Dermis microvascular lymphatic vessel endothelial cell (primary cell): ENCODE measurements at places on chromosomes 3 and 15.

GRCh38 chr3:66128623-66129022 lies 89.9 kb upstream of the MAGI1 start:
- DNase-seq = no peak

GRCh38 chr15:65824031-65824743 lies 32.1 kb upstream of the DENND4A start:
- DNase-seq = peak; percentile 57

- DNase-seq = no peak
Observed at GRCh38 chr3:126530171-126531050, 6.5 kb downstream of the CHST13 start.

DNA sequence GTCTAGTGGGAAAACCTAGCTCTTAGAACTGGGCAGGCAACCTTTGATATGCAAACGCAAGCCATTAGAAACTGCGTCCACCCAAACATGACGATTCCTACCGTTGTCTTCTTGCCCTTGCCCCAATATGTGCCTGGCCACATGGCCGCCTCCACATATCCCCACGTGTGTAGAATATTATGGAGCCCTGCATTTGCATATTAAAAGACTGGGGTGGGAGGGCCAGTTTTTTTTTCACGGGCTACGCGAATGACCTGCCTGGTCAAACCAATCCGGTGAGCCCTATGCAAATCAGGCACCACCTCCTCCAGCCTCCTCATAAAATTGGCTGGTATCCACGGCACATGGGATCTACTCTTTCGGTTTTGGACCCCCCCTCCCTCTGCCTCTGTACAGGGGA lies 381.0 kb upstream of the RGMA start:
- DNase-seq = no peak

GRCh38 chr15:48046813-48047438 lies 73.9 kb upstream of the SLC24A5 start:
- no peak for DNase-seq

GRCh38 chr15:75921732-75922703 lies 18.3 kb downstream of the FBXO22 start:
- DNase-seq = peak; percentile 82

DNA sequence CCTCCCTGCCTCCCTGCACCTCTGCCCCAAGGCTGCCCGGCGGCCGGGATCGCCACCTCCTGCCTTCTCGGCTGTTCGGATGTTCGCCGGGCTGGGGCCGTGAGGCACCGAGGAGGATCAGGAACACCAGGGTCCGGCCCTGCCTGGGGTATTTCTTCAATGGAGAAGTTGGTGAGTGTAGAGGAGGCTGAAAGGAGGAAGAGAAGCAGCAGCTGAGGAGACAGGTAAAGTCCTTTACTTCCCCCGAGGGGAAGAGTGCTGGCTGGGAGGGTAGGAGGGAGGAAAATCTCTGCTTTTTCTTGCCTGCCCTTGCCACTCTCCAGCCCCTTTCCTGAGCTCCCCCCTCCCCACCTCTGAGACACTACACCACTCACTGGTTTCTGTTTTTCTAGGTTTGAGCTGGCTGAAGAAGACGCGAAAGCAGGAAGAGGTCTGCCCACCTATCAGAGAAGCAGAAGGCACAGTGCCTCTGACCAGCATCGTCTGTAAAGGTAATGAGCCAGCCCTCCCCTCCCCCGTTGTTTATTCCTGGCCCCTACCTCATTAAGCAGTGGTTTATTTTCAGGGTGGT lies 519 bp downstream of the ASB7 start:
- no peak for DNase-seq

- DNase-seq = no peak
Observed at GRCh38 chr15:36529296-36530011, 50.0 kb upstream of the CDIN1 start.

DNA sequence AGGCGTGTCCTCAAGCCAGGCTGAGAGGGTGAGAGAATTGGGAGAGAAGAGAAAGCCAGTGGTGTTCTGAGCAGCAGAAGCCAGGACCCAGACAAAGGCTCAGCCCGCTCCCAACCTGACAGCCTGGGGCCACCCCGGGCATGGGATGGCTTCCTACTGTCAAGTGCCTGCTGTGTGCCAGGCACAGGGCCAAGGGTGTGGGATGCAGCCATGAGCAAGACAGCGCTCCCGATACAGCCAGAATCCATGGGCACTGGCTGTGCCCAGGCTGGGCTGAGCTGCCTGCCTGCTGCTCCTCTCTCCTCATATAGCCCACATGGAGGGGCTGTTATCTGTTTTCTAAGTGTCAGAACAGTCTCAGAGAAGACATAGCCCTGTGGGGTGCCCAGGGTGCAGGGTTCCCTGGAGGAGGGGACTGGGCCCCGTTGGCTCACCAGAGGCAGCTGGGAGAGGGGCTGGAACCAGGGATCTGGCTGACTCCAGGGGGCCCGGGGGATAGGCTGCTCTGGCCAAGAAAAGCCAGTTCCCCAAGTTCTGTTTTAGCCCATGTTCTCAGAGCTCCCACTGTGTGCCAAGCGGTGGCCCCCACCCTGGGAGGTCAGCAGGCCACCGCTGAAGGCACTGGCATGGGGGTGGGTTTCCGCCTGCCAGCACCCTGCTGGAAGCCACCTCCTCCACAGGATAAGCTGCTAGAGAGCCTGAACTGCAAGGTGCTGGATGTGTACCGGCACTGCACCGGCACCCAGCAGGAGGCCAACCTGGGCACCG lies 39.0 kb downstream of the CFAP100 start:
- DNase-seq = no peak

DNA sequence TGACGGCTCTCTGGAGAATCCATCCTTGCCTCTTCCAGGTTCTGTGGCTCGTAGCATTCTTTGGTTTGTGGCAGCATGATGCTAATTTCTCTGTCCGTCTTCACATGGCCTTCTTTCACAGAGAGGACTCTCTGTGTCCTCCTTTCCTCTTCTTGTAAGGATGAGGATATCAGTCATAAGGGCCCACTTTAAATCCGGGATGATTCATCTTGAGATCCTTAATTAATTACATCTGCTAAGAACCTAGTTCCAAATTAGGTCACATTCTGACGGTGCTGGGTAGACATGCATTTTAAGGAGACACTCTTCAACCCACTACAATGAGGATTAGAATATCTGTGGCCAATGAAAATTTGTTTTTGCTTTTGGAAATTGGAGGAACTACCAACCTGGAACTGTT lies 15.7 kb upstream of the GXYLT2 start:
- no peak for DNase-seq

DNA sequence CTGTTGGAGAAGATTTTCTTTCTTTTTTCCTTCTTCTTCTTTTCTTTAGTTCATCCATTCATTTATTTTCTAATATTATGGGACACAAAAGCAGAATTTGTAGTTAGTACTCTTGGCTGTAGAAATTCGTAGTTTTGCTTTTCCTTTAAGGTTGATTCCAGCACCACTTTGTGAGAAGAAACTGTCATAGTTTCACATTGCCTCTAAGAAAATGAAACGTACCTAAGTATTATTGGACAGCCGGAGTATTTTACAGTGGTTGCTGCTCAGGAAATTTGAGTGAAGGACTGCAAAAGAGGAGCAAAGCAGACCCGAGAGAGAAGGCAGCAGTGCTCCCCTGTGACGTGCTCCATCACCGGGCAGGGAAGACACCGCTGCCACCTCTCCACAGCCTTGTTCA lies 48.1 kb downstream of the PLCL2 start:
- DNase-seq = no peak

DNA sequence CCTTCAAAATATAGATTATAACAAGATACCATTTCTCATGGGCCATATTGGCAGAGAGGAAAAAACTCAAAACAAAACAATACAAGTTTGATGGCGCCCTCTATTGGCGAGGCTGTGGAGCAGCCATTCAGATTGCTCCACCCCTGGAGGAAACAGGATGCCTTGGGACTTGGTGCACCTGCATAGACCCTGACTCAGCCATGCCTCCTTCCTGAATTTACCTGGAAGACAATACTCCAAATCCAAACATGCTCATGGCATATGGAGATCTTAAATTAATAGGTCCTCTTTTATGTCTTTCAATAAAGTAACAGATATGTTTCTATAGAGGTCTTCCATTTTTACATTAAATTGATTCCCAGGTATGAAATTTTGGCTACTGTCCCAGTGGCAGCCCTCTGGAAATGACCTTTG lies 90.0 kb downstream of the APBA2 start:
- DNase-seq = peak; percentile 39

DNA sequence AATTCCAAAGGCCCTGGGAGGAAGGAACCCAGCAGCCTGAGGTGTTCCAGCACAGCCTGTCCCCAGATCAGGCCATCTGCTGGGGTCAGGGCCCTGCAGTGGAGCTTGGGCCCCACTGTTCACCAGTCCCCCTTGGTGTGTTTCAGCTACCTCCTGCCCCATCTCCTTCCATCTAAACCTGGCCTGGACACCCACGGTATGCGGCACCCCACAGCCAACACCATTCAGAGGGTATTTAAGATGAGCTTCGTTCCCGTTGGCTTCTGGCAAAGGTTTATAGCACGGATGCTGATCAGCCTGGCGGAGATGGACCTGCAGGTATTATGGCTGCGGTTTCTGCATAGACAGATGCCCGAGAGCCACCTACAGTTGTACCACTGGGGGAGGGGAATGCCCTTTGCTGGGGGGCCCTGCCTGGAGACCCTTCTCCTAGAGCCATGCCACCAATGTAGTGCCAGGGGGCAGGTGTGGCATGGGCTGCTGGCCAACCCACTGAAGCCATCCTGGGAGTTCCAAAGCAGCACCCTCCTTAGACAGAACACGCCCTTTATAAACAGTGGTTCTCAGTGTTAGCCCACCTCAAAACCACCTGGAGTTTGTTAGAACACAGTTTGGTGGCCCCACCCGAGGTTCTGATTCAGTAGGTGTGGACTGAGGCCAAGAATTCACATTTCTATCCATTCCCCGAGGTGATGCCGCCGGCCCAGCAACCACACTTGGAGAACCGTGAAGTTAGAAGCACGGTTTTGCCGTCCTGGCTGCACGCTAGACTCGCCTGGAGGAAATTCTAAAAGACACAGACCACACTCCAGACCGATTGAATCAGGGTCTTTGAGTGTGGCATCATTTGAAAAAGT lies 126.9 kb downstream of the LRRK1 start:
- DNase-seq = no peak

DNA sequence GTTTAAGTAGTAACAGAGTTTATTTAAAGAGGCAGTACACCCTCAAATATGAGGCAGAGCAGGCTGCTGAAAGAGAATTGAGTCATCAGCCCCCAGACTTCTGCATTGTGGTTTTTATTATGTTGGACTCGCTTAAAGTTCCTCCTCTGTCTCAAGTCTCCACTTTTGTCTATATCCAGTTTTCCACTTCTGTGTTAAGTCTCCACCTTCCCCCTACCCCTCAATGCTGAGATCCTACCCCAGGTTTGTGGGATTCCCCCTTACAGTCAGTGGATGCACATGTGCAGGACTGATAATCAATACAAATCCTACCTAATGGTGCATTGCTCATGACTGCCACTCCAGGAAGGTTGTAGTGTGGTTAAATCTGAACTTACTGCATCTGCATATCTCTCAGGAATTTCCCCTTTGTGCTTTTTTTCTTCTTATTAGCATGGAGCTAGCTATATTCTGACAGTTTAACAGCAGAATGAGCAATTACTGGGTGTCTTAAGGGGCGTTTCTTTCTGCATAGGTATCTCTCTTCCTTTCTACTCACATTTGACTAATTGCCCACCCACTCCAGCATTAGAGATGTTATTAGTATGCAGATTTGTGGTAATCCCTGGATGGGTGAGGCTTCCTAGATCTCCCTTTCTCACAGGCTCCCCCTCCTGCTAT lies 11.9 kb upstream of the CD200R1L start:
- no peak for DNase-seq

- DNase-seq = peak; percentile 55
Observed at GRCh38 chr3:170999737-171000242, 26.7 kb downstream of the SLC2A2 start.

GRCh38 chr3:94159062-94159828 lies 96.4 kb downstream of the NSUN3 start:
- DNase-seq = no peak

- DNase-seq = peak; percentile 69
Observed at GRCh38 chr15:31128919-31129768, 27.6 kb upstream of the TRPM1 start.
